ENCODE measurements at places on chromosomes 2 and 18. TPM values are rescaled to one million over a fixed set of nuclear protein-coding genes. Genes with fewer than 3 reads are reported as not detected.
A peak's percentile ranks its signal among the peaks of the same experiment; 100 is the strongest.

- H3K36me3 ChIP-seq = peaks cover 3% of the 10 kb centered on the region
- peaks cover 5% of the 10 kb centered on the region for H3K4me1 ChIP-seq
- no peak for DNase-seq
- H3K4me3 ChIP-seq = no peak overlapping the region
- no peak overlapping the region for H3K27ac ChIP-seq
- peaks cover 2% of the 10 kb centered on the region for H3K27me3 ChIP-seq
These were observed 43.5 kb downstream of the ABCG8 start for GRCh38 chr2:43882312-43882711.

- H3K4me1 ChIP-seq = peaks cover 44% of the 10 kb centered on the region
- no peak for DNase-seq
- H3K36me3 ChIP-seq = no peaks in the 10 kb centered on the region
- peaks cover 11% of the 10 kb centered on the region for H3K27me3 ChIP-seq
- no peak overlapping the region for H3K4me3 ChIP-seq
- H3K27ac ChIP-seq = no peak overlapping the region
These were observed 107.3 kb downstream of the KLHL29 start for GRCh38 chr2:23492337-23492675.

GRCh38 chr2:221285148-221285547 is 287.0 kb downstream of the EPHA4 start:
- peaks cover 3% of the 10 kb centered on the region for H3K27me3 ChIP-seq
- DNase-seq = no peak
- no peak overlapping the region for H3K4me3 ChIP-seq
- no peak overlapping the region for H3K27ac ChIP-seq

- H3K4me1 ChIP-seq = no peaks in the 10 kb centered on the region
- no peaks in the 10 kb centered on the region for H3K27me3 ChIP-seq
- no peak for DNase-seq
These were observed 255.4 kb upstream of the SKOR2 start for GRCh38 chr18:47506897-47507296.

DNA sequence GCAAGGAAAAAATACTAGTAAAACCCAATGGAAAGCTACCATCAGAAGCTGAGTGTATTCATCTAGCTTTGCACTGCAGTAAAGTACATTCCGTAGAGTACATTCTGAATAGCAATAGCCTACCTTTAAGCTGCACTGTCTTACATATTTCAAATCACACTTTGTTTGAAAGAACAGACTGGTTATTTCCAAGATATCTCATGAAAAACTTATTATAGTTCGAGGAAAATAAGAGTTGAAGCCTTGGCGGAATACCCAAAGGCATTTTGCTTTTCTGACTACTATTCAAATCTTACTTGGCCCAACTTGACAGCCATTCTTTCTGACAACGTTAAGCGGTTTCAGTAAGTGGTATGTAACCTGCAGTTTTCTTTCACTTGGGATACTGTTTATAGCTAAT is 177.6 kb downstream of the NRXN1 start:
- H3K27ac ChIP-seq = no peak overlapping the region
- no peaks in the 10 kb centered on the region for H3K4me1 ChIP-seq
- no peaks in the 10 kb centered on the region for H3K27me3 ChIP-seq
- no peak overlapping the region for H3K4me3 ChIP-seq
- H3K36me3 ChIP-seq = no peaks in the 10 kb centered on the region

GRCh38 chr2:64697297-64698176 is 43.8 kb upstream of the SERTAD2 start:
- H3K27me3 ChIP-seq = no peaks in the 10 kb centered on the region
- no peaks in the 10 kb centered on the region for H3K36me3 ChIP-seq
- peaks cover 41% of the 10 kb centered on the region for H3K4me1 ChIP-seq

GRCh38 chr2:190879474-190880377 is 895 bp upstream of the GLS start:
- H3K36me3 ChIP-seq = peaks cover 31% of the 10 kb centered on the region
- H3K4me1 ChIP-seq = peaks cover 30% of the 10 kb centered on the region
- H3K4me3 ChIP-seq = peak overlapping the region; percentile 98
- DNase-seq = peak; percentile 62
- H3K27me3 ChIP-seq = peaks cover 4% of the 10 kb centered on the region

DNA sequence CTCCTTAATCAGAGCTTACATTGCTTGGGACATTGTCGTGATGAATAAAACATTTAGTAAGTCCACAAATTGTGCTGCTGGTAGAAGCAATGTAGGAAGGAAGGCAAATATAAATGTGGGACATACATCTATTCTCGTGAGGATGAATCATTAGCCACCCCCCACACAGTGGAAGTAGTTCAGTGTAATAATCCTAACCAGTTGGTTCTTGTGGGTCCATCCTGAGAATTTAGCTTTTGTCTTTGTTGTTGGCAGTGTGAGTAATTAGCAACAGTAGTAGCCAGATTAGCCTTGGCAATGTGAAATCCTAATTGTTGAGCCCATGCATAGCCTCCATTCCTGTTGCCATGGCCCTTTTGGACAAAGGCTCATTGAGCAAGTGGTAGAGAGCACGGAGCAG is 532.1 kb downstream of the FBXO15 start:
- no peaks in the 10 kb centered on the region for H3K36me3 ChIP-seq
- no peaks in the 10 kb centered on the region for H3K4me1 ChIP-seq
- no peaks in the 10 kb centered on the region for H3K27me3 ChIP-seq
- no peak for DNase-seq
- H3K27ac ChIP-seq = no peak overlapping the region
- no peak overlapping the region for H3K4me3 ChIP-seq

DNA sequence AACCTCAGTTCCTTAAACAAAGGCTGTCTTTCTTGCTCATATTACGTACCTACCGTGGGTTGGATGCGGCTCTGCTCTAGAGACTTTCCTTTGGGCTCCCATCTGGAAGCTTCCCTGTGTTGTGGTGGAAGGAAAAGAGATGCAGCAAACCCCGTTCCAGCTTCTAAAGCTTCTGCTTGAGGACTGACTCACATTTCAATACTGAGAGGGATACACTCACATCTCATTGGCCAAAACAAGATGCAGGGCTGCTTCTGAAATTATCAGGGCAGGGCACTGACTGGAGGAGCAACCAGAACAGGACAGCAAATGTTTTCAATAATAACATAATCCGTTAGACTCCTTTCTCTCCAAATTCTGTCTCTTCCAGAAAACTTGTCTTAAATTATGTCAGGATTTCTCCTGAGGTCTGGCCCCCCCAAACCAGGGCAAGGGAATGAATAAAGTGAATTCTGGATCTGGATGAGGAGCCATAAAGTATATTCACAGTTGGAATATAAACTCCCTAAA is 4.5 kb upstream of the MYO5B start:
- no peak for DNase-seq
- H3K27ac ChIP-seq = no peak overlapping the region
- no peaks in the 10 kb centered on the region for H3K36me3 ChIP-seq
- no peak overlapping the region for H3K4me3 ChIP-seq
- peaks cover 14% of the 10 kb centered on the region for H3K4me1 ChIP-seq

DNA sequence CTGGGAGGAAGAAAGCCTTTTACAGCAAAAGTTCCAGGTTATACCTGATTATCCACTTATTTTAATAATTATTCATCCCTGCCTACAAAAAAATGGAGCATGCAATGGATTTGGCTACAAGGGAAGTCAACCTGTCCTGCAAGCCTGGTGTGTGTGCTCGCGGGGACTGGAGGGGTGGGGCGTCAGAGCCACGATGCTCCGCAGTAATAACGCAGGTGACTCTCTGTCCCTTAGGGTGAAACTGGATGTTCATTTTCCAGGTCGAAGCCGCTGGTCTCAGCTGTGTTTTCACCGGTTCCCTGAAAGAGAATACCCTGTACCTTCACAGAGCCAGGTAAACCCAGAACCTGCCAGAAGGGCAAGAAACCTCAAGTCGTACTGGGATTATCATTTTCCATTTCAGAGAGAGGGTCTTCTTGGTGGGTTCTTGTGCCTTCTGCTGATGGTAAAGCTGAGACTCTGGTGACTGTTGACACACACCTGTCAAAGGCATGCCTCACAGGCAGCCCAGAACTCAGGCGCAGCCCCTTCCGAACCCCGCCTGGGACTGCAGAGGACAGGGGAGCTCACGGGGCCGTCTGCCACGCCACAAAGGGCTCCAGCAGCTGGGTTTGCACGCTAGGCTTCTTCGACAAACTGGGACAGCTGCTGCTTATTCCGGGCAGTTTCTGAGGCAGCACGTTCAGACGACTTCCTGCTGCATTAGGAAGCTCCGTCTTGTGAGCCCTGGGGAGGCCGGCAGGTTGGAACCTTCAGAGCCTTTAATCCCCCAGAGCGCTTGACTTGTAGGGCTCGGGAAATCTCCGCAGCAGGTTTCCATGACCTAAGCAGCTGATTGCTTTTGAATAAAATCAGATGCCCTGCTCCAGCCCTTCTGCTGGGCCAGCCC is 58.6 kb downstream of the KCNG2 start:
- DNase-seq = peak; percentile 17
- no peaks in the 10 kb centered on the region for H3K4me1 ChIP-seq
- no peaks in the 10 kb centered on the region for H3K36me3 ChIP-seq
- no peak overlapping the region for H3K4me3 ChIP-seq

- no peak overlapping the region for H3K27ac ChIP-seq
- peaks cover 26% of the 10 kb centered on the region for H3K4me1 ChIP-seq
- DNase-seq = no peak
- H3K4me3 ChIP-seq = no peak overlapping the region
These were observed 58.0 kb downstream of the PLCL1 start for GRCh38 chr2:197862246-197862955.

DNA sequence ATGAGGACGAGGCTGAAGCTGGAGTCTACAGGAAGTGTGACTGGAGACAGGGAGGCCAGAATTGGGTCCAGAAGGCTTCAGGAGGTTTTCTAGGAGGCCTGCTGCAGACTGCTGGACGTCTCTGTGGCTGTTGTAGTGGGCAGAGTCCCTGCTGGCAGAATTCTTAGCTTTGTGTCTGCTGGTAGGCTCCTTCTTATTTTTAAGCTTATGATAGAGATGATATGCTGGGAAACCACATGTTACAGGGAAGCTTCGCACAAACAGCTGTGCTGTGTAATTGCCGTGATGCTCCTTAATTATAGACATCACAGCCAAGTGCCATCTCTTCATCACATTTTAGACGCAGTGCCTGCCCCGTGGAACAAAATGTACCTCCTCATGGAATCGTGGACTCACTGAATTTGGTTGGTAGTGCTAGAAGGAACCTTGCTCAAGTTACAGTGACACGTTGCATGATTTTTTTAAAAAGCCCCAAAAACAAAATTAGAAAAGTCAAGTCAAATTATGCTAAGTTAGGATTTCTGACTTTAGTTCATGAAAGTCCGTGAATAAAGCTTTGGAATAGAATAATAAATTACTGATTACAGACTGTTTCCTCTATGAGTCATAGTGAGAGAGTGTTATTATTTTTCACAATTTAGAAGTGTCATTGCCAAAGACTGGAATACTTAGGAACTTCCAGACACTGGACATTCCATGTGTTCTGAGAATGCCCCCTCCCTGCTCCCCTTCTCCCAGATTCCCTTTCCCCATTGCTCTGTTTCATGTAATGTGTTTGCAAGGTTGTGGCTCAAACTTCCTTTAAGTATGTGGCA is 144.1 kb downstream of the FHOD3 start:
- H3K36me3 ChIP-seq = no peaks in the 10 kb centered on the region
- H3K27me3 ChIP-seq = peaks cover 9% of the 10 kb centered on the region
- no peak for DNase-seq
- no peak overlapping the region for H3K4me3 ChIP-seq
- no peaks in the 10 kb centered on the region for H3K4me1 ChIP-seq

GRCh38 chr18:71797554-71797953 is 746.6 kb downstream of the CBLN2 start:
- no peaks in the 10 kb centered on the region for H3K4me1 ChIP-seq
- no peak for DNase-seq
- no peaks in the 10 kb centered on the region for H3K36me3 ChIP-seq
- no peaks in the 10 kb centered on the region for H3K27me3 ChIP-seq

PDE11A gene
- not detected for total RNA-seq

L3MBTL4 gene
- total RNA-seq = 0.31 TPM

SRD5A2 gene
- not detected for total RNA-seq

LCT gene
- total RNA-seq = 0.02 TPM

PMAIP1 gene
- 97.6 TPM for total RNA-seq

Data from activated CD4-positive, alpha-beta memory T cell treated with anti-CD3 and anti-CD28 coated beads for 36 hours (primary cell).